ENCODE measurements at places on chromosomes 6 and 20. TPM values are rescaled to one million over a fixed set of nuclear protein-coding genes. Genes with fewer than 3 reads are reported as not detected.

DNA sequence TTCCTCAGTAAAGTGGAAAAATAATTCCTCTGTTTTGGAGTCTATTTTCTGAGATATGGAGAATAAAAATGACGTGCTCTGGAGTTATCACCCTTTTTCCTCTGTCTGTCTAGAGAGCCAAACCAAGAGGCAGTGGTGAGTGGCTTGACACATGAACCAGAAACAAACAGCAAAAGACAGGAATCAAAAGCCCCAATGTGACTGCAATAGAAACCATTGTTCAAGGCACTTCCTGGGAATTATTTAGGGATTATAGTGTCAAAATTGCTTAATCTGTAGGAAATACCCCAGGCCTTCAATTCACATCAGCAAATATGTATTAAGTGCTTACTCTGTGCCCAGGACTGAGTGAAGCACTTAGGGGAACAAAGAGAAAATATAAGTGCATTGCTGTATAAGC, 560.4 kb upstream of the JAG1 start:
- no peaks in the 10 kb centered on the region for H3K4me1 ChIP-seq
- no peak overlapping the region for H3K27ac ChIP-seq

Gene PEX6
- 26.3 TPM for total RNA-seq

- no peak overlapping the region for H3K27ac ChIP-seq
- H3K4me1 ChIP-seq: no peaks in the 10 kb centered on the region
- no peak overlapping the region for H3K4me3 ChIP-seq
Observed at GRCh38 chr6:70980727-70981126, 23.9 kb upstream of the B3GAT2 start.

DNA sequence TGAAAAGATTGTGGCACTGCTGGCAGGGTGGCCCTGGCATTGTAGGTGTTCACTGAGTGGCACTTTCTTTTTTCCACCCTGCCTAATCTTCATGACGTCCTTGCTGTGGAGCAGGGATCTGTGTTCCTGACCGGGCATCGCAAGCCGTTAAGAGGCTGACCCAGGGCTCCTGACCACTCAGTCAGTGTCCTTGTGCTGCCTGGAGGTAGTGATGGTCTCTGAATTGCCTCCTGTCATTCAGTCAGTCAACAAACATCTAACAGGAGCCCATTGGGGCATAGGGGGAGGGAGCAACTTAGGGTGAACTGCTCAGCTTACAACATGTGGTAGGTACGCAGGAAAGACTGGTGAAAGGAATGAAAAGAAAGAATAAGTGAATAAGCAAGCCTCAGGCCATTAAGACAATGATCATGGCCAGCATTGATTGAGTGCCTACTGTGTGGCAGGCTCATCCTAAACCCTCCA, 152.0 kb downstream of the CEBPB start:
- H3K36me3 ChIP-seq: no peaks in the 10 kb centered on the region
- H3K27me3 ChIP-seq: peaks cover 11% of the 10 kb centered on the region
- H3K4me1 ChIP-seq: peaks cover 56% of the 10 kb centered on the region
- H3K4me3 ChIP-seq: no peak overlapping the region
- no peak overlapping the region for H3K27ac ChIP-seq

DNA sequence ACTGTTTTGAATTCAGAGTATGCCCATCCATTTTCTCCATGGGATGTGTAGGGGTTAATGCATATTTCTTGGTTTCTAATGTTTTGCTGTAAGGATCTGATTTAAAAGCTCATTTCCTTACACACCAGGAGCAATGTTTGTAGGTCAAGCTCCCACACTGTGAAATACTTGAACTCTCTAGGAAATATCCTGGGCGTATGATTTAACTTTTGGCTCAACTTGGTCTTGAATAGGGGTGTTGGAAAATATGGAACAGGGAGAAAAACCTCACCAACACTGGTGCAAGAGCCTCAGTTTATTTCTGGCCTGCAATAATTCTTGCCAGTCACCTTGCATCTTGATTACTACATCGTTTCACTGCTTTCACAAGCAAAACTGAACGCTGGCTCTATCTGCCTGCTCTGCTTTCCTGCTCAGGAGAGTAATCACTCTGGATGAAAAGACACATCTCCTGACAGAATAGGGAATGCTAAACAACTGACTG, 25.1 kb upstream of the RFPL4B start:
- H3K27me3 ChIP-seq: peaks cover 37% of the 10 kb centered on the region
- no peak overlapping the region for H3K4me3 ChIP-seq
- H3K4me1 ChIP-seq: no peaks in the 10 kb centered on the region
- H3K27ac ChIP-seq: no peak overlapping the region
- DNase-seq: no peak
- H3K36me3 ChIP-seq: no peaks in the 10 kb centered on the region

DNA sequence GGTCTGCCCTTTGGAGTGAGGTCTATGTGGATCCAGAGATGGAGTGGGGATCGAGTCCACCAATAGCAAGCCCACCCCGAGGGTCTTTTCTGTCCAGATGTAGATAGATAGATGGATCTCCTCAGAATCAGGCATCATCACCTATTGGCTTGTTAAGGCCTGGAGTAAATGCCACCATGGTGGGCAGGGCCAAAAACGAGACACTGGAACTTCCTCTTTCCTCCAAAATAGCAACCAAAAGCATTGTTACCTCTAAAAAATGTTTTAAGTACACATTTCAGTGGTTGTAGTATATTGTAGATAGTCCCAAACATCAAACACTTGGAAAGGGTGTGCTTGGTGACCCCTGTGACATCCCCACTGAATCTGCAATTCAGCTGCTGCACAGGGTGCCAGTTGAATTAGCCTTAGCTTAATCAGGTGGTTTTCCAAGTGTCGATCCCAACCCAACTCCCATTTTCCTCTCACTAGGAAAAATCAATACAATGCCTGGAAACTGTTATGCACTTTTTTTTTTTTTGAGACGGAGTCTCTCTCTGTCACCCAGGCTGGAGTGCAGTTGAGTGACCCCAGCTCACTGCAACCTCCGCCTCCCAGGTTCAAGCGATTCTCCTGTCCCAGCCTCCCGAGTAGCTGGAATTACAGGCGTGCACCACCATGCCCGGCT, 35.0 kb upstream of the NELFCD start:
- no peaks in the 10 kb centered on the region for H3K36me3 ChIP-seq
- no peak overlapping the region for H3K27ac ChIP-seq
- peaks cover 16% of the 10 kb centered on the region for H3K27me3 ChIP-seq
- no peaks in the 10 kb centered on the region for H3K4me1 ChIP-seq
- DNase-seq: no peak

GRCh38 chr6:42028234-42029061, 21.9 kb upstream of the TAF8 start:
- H3K36me3 ChIP-seq: peaks cover 24% of the 10 kb centered on the region
- no peak for DNase-seq
- H3K4me1 ChIP-seq: peaks cover 80% of the 10 kb centered on the region

Gene CHRNA4
- total RNA-seq: not detected

- DNase-seq: no peak
- H3K4me1 ChIP-seq: peaks cover 39% of the 10 kb centered on the region
- peaks cover 28% of the 10 kb centered on the region for H3K36me3 ChIP-seq
- H3K27me3 ChIP-seq: no peaks in the 10 kb centered on the region
- H3K4me3 ChIP-seq: no peak overlapping the region
Observed at GRCh38 chr20:50101887-50102286, 11.1 kb downstream of the UBE2V1 start.

DNA sequence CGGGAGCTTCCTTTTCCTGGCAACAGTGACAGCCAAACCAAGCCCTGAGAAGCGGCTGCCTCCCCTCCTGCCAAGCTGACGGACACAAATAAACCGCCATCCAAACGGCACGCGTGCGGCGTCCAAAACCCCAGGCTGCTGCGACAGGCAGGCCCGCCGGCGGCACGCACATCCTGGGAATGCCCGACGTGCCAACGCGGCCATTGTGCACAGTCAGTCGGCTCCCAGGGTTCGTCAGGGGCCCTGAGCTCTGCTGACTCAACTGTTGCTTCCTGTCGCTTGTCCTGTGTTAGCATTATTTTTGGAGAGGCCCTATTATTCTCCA, 6.8 kb downstream of the JAG1 start:
- no peaks in the 10 kb centered on the region for H3K36me3 ChIP-seq
- no peak overlapping the region for H3K4me3 ChIP-seq
- peaks cover 12% of the 10 kb centered on the region for H3K4me1 ChIP-seq

Gene DEFB132
- total RNA-seq: not detected
